ENCODE measurements at places on chromosomes 7 and 10.

DNA sequence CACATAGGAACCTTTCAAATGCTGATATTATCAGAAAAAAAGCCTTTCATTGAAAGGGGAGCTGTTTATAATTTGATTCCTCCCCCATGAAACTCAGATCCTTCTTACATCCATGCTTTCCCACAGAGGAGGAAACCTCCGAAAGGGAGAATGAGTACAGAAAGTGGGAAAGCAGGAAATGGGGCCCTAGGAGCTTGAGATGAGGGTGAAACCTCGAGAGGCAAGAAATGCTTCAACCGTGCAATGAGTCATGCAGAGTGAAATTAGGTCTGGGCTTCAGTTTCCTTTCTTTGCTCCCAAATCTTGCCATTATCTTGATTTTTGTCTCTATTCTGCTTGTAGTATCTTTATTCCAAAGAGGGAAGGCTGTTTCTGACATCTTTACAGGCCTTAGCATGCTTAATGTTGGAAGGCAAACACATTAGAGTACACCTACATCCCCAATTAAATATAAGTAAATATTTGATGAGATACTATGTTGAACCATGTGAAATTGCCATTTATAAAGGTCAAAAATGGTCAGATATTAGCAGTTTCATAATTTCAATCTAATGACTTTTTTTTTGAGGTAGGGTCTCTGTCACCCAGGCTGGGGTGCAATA lies 79.1 kb downstream of the NAMPT start:
- no peak for DNase-seq

- no peak for DNase-seq
Measured at GRCh38 chr10:50582766-50583762, 40.7 kb downstream of the SGMS1 start.

GRCh38 chr10:59711871-59712494 lies 2.3 kb upstream of the SLC16A9 start:
- DNase-seq: no peak

GRCh38 chr10:87684001-87684638 lies 24.4 kb downstream of the PAPSS2 start:
- peak; percentile 3 for DNase-seq

- no peak for DNase-seq
Measured at GRCh38 chr7:155422151-155422550, 35.8 kb upstream of the EN2 start.

DNA sequence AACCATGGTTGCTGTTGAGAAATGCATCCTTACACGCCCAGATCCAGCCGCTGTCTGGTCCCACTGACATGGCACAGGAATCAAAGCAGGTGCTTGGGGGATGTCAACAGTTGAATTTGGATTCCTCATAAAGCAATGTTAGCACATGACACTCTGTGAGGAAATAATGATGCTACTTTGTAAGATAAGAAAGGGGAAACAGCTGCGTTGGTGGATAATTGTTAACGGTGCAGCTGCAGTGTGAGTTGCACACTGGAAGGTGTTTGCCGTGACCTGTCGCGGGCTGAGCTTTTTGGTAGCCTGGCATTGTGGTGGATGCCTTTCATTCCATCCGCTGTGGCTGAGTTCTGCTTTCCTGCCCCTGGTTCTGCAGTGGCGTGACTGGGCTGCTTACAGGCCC lies 113.9 kb downstream of the MGMT start:
- DNase-seq: no peak

DNA sequence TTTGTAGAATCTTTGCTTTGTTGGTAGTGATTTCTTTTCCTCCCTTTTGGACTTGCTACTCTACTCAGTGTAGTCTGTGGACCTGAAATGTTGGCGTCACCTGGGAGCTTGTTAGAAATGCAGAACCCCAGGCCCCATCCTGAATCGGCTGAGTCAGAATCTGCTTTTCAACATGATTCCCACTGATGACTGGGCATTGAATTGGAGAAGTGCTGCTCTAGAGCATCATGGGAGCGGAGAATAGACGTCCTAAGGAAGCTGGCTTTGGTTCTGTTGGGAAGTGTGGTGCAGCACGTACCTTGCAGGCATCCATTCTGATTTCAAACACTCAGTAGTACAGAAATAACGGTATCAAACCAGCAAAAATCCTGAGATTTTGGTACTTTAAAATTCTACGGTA lies 54.7 kb downstream of the RBM33 start:
- DNase-seq: no peak

GRCh38 chr10:18406136-18406535 lies 245.3 kb downstream of the NSUN6 start:
- DNase-seq: no peak

DNA sequence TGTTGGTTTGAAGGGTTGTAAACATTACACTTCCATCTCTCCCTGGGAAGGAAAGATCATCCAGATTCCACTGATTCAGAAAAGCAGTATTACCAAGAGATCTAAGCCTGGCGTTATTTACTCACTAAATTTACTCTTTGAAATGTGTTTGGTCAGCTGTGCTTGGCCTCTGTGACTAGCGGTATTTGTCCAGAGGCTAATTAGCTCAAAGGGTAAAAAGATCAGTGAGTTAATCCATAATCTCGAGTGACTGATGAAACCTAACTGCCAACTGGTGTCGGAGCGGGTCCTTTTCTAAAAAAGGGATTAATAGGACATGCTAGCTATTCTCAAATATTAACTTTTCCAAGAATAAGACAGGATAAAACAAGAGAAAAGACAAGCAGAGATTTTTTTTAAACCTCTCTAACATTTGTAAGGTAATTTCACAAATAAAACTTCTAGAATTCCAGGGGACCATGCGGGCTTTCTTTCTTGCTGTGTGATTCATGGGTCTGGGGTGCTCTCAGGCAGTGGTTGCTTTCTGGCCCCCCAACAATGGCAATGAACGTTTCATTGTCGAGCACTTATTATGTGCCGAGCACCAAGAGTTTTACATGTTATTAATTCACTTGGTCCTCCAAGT lies 247.3 kb upstream of the AOAH start:
- DNase-seq: peak; percentile 45

DNA sequence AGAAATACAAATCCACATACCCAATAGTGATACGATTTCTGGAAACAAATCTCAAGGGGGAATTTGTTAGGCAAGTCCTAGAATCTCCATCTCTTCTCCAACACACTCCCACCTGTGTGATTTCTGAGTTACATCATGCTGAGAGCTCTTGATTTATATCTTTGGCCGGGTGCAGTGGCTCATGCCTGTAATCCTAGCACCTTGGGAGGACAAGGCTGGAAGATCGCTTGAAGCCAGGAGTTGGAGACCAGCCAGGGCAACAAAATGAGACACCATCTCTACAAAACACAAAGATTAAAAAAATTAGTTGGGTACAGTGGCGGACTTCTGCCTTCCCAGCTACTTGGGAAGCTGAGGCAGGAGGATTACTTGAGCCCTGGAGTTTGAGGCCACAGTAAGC lies 1.5 kb upstream of the MTPN start:
- DNase-seq: no peak

GRCh38 chr10:22931948-22932347 lies 4.1 kb downstream of the ARMC3 start:
- DNase-seq: no peak

DNA sequence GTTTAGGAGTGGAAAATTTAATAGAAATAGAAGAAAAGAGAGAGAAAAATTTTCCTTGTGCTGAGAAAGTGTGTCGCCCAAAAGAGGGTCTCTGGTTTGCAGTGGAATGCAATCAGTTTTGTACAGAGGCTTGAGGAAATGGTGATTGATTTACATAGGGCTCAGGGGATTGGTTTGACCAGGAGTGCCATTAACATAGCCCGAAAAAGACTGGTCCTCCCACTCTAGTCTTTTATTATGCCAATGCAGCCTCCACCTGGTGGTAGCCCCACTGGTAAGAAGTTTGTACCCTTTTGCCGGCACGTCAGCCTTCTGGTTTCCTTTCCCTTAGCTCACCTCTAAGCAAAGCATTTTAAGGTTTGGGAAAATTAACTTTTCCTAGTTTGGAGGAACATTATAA lies 885.3 kb downstream of the XPNPEP1 start:
- no peak for DNase-seq

- DNase-seq: no peak
Measured at GRCh38 chr7:56174875-56175760, 58.9 kb upstream of the NUPR2 start.

DNA sequence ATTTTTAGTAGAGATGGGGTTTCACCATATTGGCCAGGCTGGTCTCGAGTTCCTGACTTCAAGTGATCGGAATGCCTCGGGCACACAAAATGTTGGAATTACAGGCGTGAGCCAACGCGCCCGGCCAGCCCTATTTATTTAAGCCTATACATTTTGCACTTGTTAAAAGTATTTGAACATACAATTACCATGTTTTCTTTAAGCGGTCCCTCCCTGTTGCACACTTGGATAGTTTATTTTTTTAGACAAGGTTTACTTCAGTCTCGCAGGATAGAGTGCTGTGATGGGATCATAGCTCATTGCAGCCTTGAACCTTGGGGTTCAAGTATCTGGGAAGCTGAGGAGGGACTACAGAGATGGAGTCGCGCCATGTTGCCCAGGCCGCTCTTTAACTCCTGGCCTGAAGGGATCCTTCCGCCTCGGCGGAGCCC lies 35.7 kb upstream of the SRRM3 start:
- no peak for DNase-seq

GRCh38 chr10:92914478-92915325 lies 66.4 kb downstream of the EXOC6 start:
- DNase-seq: peak; percentile 29

GRCh38 chr10:92969151-92969550 lies 91.4 kb upstream of the CYP26C1 start:
- no peak for DNase-seq

- no peak for DNase-seq
Measured at GRCh38 chr10:45160271-45160670, 155.1 kb downstream of the OR13A1 start.

- no peak for DNase-seq
Measured at GRCh38 chr7:101717628-101718357, 88.7 kb upstream of the MYL10 start.

GRCh38 chr10:95289921-95290421 lies 832 bp downstream of the PDLIM1 start:
- no peak for DNase-seq

- no peak for DNase-seq
Measured at GRCh38 chr7:21844742-21845141, 101.0 kb downstream of the CDCA7L start.

- no peak for DNase-seq
Measured at GRCh38 chr10:62653254-62653653, 151.3 kb upstream of the ADO start.

GRCh38 chr7:143269251-143269650 lies 6.0 kb downstream of the GSTK1 start:
- DNase-seq: no peak

- DNase-seq: no peak
Measured at GRCh38 chr10:28094121-28094520, 95.2 kb upstream of the ODAD2 start.

- DNase-seq: no peak
Measured at GRCh38 chr10:112507046-112507445, 60.0 kb downstream of the VTI1A start.

GRCh38 chr7:78634093-78634492 lies 819.4 kb downstream of the MAGI2 start:
- DNase-seq: no peak

DNA sequence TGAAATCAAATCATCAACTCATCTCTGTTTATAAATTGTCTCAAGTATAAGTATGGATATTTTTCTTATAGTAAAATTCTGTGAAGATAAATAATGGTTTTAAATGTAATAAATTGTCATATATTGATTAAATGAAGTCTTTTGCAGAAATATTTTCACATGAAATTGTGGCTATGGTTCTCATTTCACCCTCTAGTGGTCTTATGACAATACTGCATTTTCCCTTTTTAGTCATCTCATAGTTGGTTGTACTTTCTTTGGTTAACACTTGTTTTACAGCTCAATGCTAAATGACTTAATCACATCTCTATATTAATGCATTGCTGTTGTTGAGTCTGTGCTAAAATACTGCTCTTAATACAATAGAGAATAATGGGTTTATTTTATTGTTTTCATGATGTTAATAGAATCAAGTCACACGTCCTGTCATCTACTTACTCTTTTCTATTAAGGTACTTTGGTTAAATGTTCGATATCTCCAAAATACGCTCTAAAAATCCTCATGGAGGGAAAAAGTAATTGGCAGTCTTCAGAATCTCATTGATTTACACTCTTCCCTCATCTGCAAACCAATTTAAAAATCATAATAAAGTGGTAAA lies 38.0 kb upstream of the CACNA2D1 start:
- DNase-seq: peak; percentile 40

DNA sequence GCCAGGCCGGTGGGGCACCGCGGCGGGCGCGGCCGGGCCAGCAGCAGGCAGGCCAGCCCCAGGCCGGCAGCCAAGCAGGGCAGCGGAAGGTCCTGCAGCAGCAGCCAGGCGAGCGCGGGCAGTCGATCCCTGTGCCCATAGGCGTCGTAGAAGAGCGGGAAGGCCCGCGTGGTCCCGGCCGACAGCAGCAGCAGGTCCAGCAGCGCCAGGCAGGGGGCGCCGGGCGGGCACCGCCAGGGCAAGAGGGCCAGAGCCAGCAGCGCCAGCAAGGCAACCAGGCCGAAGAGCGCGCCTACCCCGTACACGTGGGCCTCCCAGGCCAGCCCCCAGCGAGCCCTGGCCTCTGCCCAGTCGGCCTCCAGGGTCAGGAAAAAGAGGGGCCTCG lies 8.4 kb upstream of the RBM28 start:
- no peak for DNase-seq

- no peak for DNase-seq
Measured at GRCh38 chr7:20911081-20911480, 124.4 kb upstream of the SP8 start.

GRCh38 chr10:12513003-12513365 lies 163.6 kb downstream of the CAMK1D start:
- no peak for DNase-seq

DNA sequence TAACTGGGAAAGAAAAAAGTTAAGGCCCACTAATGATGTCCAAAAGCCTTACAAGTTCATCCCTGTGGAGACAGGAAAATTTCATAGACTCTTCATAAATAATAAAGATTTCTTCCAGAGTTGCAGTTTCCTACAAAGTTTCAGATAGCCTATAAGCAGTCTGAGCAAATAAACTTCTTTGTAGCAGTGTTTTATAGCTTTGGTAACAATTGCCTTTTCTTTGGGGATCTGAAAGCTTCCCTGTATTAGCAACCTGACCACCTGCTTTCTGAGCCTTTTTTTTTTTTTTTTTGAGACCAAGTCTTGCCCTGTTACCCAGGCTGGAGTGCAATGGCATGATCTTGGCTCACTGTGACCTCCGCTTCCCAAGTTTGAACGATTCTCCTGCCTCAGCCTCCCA lies 150.0 kb downstream of the NRBF2 start:
- DNase-seq: no peak

GRCh38 chr10:95196046-95196445 lies 2.0 kb downstream of the ACSM6 start:
- no peak for DNase-seq

- DNase-seq: no peak
Measured at GRCh38 chr7:149727899-149728476, 45.4 kb downstream of the ZNF467 start.

- DNase-seq: no peak
Measured at GRCh38 chr10:46227571-46227935, 59.2 kb upstream of the ANTXRL start.

- DNase-seq: peak; percentile 64
Measured at GRCh38 chr7:90857603-90858002, 261.5 kb downstream of the CDK14 start.

- DNase-seq: peak; percentile 86
Measured at GRCh38 chr10:103881416-103882284, 26.3 kb upstream of the SH3PXD2A start.

GRCh38 chr7:96484091-96484490 lies 162.2 kb upstream of the SLC25A13 start:
- DNase-seq: no peak

- no peak for DNase-seq
Measured at GRCh38 chr10:102775935-102776669, 32.4 kb downstream of the WBP1L start.

GRCh38 chr7:155944901-155945300 lies 132.6 kb upstream of the SHH start:
- DNase-seq: no peak
